ENCODE measurements at places on chromosomes 7 and 10. TPM values are rescaled to one million over a fixed set of nuclear protein-coding genes. Genes with fewer than 3 reads are reported as not detected.

VWDE gene
- total RNA-seq = 3.1 TPM

ZNF804B gene
- total RNA-seq = 0.17 TPM

CCL26 gene
- total RNA-seq = 18.3 TPM

CCDC71L gene
- total RNA-seq = 26.6 TPM

ZNF365 gene
- total RNA-seq = 2.6 TPM

FAM221A gene
- 4.8 TPM for total RNA-seq

ATOH7 gene
- 0.88 TPM for total RNA-seq

PLCE1 gene
- 0.80 TPM for total RNA-seq

PODXL gene
- 4.0 TPM for total RNA-seq

PCGF5 gene
- 23.4 TPM for total RNA-seq

RAB19 gene
- total RNA-seq = not detected

DNA sequence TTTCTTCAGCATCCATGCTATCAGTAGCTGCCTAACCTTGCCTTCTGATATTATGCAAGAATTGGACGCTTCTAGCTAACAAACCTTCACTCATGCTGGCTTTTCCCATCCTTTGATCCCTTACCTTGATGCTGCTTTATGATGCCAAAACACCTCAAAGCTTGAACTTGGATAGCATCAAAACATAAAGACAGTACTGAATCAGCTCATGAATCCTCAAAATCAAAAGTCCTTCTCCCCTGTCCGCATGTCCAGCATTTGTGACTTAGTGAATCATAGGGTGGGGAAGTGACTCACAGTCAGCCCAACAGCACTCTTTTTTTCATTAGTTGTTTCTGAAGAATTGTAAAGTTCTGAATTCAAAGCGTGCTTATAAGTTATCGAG, 89.5 kb upstream of the PIK3CG start:
- peak; percentile 65 for DNase-seq

DNA sequence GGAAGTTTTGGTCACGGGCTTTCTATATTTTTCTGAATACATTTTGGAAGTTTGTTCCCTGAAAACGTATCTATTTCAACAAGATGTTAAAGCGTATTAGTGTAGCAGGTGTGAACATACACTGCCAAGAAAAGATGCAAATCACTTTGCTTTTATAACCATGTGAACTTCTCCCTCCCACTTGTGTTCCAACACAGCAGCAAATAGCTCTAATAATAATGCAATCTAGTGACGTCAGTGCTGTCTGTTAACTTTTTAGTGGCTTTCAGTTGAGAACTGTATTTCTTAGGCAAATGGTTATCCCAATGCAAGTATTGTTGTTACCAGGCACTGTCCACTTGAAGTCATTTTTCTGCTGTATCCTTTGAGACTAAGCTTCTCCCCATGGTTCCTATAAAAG, 188.4 kb upstream of the IGFBP3 start:
- no peak for DNase-seq

- DNase-seq = no peak
Measured at GRCh38 chr7:67547183-67547907, 550.7 kb downstream of the TYW1 start.

DNA sequence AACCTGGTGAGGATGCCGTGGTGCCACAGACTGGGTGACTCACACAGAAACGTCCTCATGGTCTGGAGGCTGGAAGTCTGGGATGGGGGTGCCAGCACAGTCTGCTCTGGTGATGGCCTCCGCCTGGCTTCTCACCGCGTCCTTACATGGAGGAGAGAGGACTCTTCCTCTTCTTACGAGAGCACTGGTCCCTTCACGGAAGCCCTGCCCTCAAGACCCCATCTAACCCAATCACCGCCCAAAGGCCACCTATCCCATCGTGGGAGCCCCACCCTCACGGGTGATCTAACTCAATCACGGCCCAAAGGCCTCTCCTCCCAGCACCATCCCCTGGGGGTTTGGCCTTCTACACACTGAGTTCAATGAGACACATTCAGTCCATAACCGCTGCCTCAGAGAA, 137.7 kb downstream of the PTPRN2 start:
- no peak for DNase-seq

GRCh38 chr7:157077986-157078644, 60.6 kb upstream of the UBE3C start:
- DNase-seq = no peak

DNA sequence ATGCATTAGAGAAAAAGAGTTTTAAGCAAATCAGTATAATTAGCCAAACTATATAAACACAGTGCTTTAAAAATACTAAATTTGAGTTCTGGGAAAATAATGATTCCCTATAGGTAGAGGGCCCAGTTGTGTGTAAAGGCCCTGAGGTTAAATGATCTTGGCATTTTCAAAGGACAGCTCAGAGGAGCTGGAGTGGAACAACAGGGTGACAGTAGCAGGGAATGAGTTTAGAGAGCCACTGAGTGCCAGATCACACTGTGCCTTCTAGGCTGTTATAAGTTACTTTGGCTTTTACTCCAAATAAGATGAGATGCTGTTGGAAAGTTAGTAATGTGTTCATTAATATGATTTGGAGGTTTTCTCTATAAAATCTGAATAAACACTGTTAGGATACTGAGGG, 34.6 kb downstream of the VWDE start:
- no peak for DNase-seq

DNA sequence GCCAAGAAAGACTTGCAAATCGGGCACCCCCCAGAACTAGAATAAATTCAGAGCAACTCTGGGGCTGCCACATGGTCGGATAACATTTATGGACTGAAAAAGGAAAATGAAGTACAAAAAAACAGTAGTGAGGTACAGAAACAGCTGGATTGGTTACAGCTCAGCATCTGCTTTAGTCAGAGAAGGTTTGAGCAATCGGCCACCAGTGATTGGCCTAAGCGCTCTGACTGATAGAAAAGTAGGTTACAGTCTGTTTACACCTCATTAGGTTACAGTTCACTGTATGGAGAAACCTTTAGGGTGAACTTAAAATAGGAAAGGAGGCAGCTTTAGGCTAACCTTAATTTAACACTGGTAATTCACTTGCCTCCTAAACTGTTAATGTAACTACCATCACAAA, 102.0 kb upstream of the DKK1 start:
- no peak for DNase-seq

DNA sequence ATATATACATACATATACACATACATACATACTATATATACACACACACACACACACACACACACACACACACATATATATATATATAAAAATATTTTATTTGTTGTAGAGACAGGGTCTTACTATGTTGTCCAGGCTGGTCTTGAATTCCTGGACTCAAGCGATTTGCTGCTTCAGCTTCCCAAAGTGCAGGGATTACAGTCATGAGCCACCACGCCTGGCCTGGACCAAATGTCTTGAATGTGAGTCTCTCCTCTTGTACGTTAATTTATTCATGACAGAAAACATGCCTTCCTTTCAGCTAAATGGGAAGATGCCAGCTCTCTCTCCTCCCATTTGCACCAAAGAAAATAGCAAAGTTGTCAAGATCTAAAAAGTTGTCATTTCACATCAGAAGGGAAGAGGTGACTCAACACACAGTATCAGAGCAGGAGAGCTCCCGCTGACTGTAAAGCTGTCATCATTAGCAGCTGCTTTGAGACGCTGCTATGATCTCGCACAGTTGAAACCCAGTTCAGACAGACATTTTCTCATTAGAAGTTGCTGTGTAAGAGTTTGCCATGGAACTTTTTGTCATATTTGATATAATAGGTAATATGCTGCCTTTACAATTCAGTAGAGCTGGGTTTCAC, 224.3 kb downstream of the SFMBT2 start:
- DNase-seq = no peak

DNA sequence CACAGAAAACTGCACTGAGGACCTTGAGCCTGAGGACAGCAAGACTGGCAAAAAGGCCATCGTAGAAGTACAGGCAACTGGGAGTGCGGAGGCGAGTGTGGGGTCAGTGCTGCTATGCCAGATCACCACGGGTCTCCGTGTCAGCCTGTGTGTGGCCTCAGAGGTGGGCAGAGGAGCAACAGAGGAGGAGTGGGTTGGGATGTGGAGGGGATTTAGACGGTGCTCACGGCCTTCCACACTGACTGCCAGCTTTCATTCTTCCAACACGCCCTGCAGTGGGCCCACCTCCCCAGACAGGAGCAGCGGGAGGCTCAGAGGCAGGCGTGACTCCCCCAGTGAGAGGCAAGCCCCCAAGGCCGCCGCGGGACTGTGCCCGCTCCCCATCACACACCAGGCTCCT, 17.0 kb upstream of the ZMIZ1 start:
- DNase-seq = no peak

DNA sequence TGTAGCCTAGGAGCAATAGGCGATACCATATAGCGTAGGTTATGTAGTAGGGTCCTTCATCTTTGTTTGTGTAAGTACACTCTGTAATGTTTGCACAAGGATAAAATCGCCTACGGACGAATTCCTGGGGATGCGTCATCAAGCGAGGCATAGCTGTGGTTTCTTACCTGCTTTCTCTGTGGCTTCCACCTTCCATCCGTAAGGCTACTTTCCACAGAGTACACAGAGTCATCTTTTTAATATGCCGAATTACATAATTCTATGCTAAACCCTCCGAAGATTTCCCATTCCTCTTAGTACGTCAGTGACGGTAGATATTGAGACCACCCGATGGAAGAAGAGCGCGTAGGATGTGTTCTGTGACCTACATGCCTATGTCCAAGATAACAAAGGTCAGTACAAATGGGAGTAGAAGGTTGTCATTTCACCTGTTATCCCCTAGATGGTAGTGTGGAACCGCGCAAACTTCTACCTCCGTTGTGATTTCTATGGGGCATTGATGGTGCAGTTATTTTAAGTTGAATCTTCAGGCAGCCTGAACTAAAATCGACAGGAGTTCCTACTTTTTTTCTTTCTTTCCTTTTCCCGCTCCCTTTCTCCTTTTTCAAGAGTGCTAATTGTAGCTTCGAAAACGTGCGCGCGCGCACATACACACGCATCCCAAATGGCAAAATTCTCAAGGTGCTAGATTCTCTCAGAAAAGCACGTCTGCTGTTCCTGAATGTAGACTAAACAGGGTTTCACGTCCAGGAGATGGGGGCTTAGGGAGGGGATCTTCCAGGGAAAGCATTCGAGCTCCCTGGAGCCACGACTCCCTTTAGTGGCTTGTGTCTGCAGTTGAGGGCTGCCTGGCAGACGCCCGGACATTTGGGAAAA, 111.7 kb upstream of the MBL2 start:
- peak; percentile 68 for DNase-seq

DNA sequence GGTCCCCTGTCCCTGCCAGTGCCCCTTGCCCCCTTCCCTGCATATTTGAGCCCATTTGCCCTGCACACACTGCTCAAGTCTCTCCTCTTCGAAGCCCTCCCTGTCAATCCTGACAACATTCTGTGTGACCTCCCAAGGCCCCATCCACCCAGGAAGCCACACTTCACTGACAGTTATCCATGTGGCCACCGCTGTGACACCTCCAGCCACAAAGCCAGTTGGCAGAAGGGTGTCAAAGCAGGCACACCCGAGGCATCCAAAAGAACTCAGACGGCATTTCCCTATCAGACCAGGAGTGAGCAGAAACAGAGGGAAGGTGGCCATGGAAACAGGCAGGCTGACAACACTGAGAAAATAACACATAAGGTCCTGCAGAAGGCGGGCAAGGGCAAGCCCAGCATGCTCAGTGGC, 4.6 kb downstream of the POLM start:
- no peak for DNase-seq

DNA sequence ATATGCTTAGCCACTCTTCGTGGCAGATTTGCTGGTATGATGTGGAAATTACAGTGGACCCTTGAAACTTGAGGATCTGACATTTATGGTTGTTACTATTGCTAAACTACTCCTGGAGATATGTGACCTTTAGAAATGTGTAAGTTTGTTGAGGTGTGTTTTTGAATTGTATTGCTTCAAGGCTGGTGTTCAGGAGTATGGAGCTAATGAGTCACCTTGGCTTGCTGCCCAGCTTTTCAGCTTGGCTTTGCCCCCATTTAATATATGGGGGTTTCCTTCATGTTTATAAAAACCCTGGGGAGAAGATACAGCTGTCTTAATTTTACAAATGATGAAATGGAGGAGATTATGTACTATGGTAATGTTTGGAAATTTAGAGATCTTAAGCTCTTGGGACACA, 11.6 kb downstream of the HBP1 start:
- DNase-seq = peak; percentile 51

DNA sequence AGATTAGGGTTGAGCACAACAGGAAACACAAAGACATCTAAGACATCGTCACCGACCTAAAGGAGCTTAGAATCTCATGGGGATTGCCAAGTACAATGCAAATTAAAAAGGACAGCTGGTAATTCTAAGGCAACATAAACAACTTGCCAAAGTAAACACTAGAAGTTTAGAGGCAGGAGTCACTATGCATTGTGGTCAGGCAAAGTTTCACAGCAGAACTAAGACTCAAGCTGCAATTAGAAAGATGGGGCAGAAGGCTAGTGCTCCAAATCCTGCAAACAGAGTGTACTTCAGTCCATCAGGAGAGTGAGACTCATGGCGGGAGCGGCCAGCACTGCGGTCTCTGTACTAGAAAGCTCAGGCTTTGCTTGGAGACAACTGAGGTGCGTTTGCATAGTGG, 52.7 kb downstream of the HIPK2 start:
- DNase-seq = peak; percentile 93

DNA sequence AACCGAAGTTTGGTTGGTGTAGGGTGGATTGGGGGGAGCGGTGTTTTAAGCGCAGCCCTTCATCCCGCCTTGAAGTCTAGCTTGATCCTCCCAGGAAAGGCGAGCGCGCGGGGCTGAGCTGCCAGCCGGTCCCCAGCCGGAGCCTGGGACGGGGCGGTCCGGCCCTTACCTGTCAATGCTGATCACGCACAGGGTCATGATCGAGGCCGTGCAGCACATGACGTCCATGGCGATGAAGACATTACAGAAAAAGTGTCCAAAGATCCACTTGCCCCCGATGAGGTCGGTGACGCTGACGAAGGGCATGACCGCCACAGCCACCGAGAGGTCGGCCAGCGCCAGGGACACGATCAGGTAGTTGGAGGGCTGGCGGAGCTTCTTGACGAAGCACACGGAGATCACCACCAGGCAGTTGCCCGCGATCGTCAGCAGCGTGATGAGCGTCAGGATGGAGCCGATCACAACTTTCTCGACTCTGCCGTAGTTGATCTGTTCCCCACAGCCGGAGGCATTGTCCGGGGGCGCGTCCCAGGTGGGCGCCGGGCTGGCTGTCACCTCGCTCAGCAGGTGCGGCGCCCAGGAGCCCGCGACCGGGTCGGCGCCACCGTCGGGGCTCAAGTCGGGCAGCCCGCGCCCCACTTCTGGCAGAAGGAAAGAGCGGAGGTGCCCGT, 740 bp downstream of the HTR7 start:
- DNase-seq = no peak

Data from H4 (cell line).